ENCODE measurements at places on chromosomes 7 and 10. TPM values are rescaled to one million over a fixed set of nuclear protein-coding genes. Genes with fewer than 3 reads are reported as not detected.

Gene POM121L12
- not detected for total RNA-seq

Gene PDE6C
- not detected for total RNA-seq

Gene NKX1-2
- total RNA-seq: not detected

Gene FRMPD2
- total RNA-seq: 0.22 TPM

Gene SPDYE1
- not detected for total RNA-seq

Gene SPDYE2
- not detected for total RNA-seq

Gene BMPR1A
- 15.5 TPM for total RNA-seq

Gene TUBAL3
- not detected for total RNA-seq

Gene RAMP3
- not detected for total RNA-seq

Gene C10orf105
- not detected for total RNA-seq

Gene IQUB
- under 0.01 TPM for total RNA-seq

Gene FAM25C
- not detected for total RNA-seq

Gene KCP
- 5.2 TPM for total RNA-seq

Gene SEPHS1
- 83.9 TPM for total RNA-seq

Gene GRID1
- total RNA-seq: 0.52 TPM

Gene GET4
- 32.6 TPM for total RNA-seq

Gene SLC13A1
- not detected for total RNA-seq

Gene MSMB
- total RNA-seq: not detected

Gene C7orf33
- total RNA-seq: not detected

Gene PLAC9
- total RNA-seq: not detected

Gene CPA4
- total RNA-seq: 19.6 TPM

Gene ZNF736
- 6.9 TPM for total RNA-seq

Gene UMAD1
- total RNA-seq: 9.8 TPM

Gene SHTN1
- 15.9 TPM for total RNA-seq

Gene RPEL1
- 0.07 TPM for total RNA-seq

Data from epithelial cell of proximal tubule (primary cell).